ENCODE measurements at places on chromosomes 2 and 18. TPM values are rescaled to one million over a fixed set of nuclear protein-coding genes. Genes with fewer than 3 reads are reported as not detected.

DNA sequence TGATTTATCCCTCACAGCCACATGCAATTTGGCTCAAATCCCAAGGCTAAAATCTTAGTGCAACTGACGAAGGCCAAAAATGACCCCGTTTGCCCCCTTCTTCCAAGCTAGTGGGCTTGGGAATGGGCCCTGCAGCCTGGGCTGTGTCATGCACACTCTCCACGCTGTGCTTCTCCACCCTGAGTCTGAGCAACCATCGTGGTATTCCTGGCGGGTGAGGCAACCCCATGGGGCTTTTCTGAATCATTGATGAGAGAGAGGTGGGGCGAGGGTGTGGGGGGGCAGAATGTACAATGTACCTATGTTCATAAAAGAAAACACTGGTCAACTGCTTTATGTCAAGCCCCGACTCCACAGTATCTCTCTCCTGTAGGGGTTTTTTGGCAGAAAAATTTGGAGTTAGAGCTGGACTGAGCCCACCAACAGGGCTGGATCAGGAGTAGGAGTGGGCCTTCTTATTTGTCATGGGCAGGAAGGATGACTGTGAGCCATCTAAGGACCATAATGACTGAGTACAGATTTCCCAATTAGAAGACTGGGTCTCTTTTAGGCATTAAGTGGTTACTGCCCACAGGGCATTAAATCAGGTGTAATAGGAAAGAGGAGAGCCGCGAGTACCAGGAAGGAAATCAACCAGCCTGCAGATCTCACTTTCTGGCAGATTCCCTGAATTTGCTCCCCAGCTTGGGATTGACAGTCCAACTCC lies 8.9 kb downstream of the SULT1C2 start:
- DNase-seq: no peak

DNA sequence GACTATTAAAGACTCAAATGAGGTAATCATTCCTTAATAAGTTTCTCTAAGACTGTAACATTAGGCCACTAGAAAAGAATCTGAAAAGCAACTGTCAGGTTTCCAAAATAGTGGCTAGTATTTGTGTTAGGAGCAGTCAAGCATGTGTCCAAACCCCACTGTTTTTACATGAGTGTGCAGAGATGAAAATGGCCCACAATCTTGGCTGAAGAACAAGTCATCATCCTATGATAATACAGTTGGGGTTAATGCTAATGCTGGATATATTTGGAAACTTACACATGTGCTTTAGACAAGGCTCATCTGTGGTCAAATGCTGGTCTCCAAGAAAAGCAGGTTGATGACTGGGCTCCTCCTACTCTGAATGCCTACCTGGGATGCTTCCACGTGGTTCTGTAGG lies 73.6 kb downstream of the MAIP1 start:
- no peak for DNase-seq

- peak; percentile 24 for DNase-seq
Observed at GRCh38 chr2:11356764-11357163, 12.3 kb upstream of the ROCK2 start.

GRCh38 chr2:133107058-133107815 lies 437.2 kb upstream of the LYPD1 start:
- no peak for DNase-seq

GRCh38 chr2:239106314-239106908 lies 258.5 kb downstream of the TWIST2 start:
- peak; percentile 59 for DNase-seq

GRCh38 chr18:63107171-63107845 lies 212.3 kb downstream of the BCL2 start:
- no peak for DNase-seq

DNA sequence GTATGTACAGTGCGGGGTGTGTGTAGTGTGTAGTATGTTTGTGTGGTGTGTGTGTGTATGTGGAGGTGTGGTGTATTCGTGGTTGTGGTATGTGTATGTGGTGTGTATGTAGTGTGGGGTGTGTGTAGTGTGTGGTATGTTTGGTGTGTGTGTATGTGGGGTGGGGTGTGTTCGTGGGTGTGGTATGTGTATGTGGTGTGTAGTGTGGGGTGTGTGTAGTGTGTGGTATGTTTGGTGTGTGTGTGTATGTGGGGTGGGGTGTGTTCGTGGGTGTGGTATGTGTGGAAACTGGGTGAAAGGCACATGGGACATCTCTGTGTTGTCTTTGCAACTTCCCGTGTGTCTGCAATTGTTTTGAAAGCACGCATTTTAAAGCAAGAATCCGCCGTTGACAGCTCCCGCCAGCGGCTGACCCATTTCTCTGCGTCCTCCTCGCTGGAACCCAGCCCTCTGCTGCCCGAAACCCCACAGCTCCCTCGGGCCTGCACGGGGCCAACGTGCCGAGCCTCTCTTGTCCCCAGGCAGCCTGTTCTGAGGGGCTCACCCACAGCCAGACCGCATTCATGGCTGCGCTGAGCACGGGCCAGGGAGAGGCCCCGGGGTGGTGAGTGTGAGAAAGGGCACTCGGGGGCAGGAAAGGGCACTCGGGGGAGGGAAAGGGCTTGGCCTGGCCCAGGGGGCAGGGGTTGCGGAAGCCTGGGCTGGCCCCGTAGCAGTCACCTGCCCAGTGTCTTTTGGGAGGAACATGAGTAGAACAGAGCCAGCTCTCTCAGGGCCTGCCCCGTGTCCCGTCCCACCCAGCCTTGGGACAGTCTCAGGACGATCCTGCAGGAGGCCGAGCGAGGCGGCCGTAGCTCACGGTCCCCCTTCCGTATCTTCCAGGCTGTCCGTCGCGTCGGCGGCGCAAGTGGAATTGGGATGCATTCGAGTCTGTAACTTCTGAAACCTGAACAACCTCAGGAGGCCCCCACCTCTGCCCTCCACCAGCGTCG lies 61.4 kb downstream of the TWIST2 start:
- peak; percentile 10 for DNase-seq

DNA sequence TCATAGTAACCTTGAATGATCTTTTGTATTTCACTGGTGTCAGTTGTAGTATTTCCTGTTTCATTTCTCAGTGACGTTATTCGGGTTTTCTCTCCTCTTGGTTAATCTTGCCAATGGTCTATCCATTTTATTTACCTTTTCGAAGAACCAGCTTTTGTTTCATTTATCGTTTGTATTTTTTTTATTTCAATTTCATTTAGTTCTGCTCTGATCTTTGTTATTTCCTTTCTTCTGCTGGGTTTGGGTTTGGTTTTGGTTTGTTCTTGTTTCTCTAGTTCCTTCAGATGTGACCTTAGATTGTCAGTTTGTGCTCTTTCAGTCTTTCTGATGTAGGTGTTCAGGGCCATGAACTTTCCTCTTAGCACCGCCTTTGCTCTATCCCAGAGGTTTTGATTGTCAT lies 36.7 kb downstream of the SP140 start:
- no peak for DNase-seq

DNA sequence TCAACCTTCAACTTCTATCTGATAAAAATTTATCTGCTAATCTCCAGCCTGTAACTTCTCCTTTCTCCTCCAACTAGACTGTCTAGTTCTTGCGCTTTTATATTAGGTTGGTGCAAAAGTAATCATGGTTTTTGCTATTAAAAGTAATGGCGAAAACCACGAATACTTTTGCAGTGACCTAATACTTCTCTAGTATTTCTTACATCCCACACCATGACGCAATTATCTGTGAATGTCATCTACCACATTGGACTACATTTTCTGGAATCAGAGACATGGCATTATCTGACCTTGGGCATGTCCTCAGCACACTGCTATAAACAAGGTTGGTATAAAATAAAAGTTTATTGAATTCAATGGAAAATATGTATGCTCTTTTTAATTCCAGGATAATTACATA lies 370.2 kb upstream of the LYPD1 start:
- no peak for DNase-seq

GRCh38 chr2:98913916-98914712 lies 21.9 kb downstream of the CRACDL start:
- DNase-seq: no peak

- no peak for DNase-seq
Observed at GRCh38 chr2:205643391-205643885, 38.9 kb upstream of the NRP2 start.

DNA sequence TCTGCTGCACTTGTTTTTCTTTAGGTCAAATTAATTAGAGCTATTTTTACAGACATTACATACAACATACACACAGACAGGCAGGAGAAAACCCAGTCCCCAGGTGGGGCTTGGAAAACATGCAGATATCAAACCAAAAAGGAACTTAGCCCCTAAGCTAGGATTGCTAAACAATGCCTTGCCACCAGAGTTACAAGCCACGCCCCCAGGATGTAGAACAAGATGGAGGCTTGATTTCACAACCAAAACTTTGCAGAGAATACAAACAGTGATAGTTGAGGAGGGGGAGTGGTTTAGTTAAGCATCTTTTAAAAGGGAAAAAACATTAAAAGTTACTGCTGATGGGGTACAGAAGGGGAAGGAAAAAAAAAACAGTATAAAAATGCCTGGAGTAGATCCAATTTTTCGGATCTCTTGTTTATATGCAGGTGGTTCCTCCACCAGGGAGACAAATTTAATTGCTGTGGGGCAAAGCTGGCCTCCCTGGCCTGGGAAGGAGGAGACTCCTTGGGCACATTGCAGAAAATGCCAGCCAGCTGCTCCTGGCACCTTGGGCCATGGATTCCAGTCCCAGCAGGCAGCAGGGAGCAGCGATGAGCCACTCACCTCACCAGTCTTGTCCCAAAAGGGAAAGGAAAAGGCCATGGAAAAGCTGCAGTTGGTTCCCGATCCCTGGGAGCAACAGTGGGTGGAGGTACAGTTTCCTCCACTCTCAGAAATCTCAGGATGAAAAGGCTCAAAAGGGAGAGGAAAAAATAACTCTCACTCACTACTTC lies 348.4 kb upstream of the REG3G start:
- no peak for DNase-seq

DNA sequence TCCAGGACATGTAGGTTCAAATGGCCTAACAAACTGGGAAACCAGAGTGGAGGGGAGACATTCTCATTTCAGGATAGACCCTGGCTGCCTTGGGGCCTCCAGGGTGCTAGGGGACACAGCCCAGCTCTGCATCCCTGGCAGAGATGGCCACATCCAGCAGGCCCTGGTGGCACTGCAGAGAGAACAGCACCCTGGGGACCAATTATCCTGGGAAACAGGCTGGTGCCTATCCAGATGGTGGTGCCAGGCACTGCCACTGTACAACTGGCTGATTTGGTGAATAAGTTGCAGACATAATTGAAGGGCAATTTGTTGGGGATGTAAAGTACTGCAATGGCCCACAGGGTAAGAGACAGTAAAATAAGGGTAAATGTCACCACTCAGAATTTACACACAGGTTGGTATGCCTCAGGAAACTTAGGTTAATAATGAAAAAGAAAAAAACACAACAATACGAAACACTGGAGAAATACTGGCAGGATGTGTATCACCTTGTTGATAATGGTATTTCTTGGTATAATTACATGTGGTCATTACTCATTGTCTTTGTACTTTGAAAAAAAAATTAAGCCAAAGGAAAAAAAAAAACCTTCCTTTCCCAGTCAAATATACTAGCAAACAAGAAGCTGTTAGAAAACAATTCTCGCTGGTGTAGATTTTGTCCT lies 12.8 kb upstream of the SFTPB start:
- peak; percentile 21 for DNase-seq

GRCh38 chr2:25757906-25758305 lies 84.5 kb upstream of the DTNB start:
- no peak for DNase-seq

DNA sequence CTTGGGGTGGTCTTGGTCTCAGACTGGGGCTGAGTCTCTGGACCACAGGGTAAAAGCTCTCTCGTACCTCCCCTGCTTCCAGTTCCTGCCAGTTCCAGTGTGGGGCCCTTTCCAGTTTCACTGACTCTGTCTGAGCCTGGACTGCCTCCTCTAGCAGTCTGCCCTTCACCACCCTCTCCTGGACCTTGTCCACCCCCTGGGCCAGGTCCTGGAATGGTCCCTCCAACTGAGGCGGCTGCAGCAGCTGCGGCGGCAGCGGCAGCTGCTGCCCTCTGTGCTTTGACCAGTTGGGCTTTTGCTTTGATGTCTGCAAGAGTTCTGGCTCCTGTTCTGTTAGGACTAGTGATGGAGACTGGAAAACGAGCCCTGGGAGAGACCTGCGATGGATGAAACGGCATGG lies 70.7 kb upstream of the DTNB start:
- DNase-seq: no peak

DNA sequence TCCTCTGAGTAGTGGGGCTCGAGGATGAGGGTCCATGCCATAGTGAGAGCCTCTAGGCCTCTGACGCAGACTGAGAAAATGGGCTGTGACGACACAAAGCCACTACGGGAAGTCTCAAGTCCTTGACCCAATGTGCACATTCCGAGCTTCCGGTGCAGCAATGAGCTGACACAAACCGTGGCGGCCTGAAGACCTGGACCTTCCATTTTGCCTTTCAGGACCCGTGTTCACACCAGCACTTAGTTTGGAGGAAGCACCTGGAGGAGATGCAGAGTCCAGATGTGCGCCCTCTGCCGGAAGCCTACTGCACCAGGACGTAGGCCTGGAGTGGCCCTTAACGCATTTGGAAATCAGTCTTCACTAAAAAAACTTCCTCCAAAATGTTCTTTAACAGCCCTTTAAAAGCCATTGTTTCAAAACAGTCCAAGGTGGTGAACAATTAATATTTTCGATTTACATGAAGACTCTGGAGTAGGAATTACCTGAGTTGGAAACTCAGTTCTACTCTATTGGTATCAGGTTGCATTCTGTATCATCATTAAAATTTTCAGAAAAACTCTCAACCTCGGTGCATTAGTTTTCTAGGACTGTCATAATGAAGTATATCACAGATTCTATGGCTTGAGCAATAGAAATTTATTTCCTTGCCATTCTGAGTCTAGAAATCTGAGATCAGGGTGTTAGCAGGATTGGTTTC lies 33.9 kb downstream of the BMP10 start:
- peak; percentile 73 for DNase-seq

DNA sequence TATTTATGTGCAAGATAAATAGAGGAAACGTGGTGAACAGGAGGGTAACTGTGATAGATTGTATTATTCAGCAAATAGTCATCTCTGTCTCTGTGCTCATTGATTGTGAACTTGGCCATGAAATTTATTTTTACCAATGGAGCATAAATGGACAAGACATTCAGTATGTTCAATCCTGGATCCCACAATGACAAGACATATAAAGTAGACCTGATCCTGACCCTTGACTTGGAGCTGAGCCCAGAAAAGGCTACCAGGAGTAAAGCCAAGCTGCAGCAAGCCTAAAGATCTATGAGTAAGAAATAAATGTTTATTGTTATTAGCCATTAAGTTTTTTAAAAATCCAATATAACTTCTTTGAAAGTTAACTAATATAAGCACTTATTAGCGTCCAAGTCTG lies 531.2 kb downstream of the PIK3C3 start:
- no peak for DNase-seq

- no peak for DNase-seq
Observed at GRCh38 chr18:6249788-6250187, 164.9 kb downstream of the L3MBTL4 start.

The MC2R gene
- not detected for total RNA-seq

The AKAIN1 gene
- not detected for total RNA-seq

The TMEM178A gene
- total RNA-seq: 2.8 TPM

The ANO7 gene
- total RNA-seq: 2.8 TPM

The CAB39 gene
- 57.3 TPM for total RNA-seq

The LTBP1 gene
- 107 TPM for total RNA-seq
